BJ (cell line): ENCODE measurements at places on chromosomes 4 and X. TPM values are rescaled to one million over a fixed set of nuclear protein-coding genes. Genes with fewer than 3 reads are reported as not detected.
A peak's percentile ranks its signal among the peaks of the same experiment; 100 is the strongest.

GRCh38 chr4:36326476-36327029 lies 45.1 kb downstream of the DTHD1 start:
- DNase-seq: no peak

- DNase-seq: no peak
These were observed 234.8 kb upstream of the JADE1 start for GRCh38 chr4:128574706-128575105.

GRCh38 chr4:21543514-21543913 lies 405.1 kb downstream of the KCNIP4 start:
- no peak for DNase-seq

DNA sequence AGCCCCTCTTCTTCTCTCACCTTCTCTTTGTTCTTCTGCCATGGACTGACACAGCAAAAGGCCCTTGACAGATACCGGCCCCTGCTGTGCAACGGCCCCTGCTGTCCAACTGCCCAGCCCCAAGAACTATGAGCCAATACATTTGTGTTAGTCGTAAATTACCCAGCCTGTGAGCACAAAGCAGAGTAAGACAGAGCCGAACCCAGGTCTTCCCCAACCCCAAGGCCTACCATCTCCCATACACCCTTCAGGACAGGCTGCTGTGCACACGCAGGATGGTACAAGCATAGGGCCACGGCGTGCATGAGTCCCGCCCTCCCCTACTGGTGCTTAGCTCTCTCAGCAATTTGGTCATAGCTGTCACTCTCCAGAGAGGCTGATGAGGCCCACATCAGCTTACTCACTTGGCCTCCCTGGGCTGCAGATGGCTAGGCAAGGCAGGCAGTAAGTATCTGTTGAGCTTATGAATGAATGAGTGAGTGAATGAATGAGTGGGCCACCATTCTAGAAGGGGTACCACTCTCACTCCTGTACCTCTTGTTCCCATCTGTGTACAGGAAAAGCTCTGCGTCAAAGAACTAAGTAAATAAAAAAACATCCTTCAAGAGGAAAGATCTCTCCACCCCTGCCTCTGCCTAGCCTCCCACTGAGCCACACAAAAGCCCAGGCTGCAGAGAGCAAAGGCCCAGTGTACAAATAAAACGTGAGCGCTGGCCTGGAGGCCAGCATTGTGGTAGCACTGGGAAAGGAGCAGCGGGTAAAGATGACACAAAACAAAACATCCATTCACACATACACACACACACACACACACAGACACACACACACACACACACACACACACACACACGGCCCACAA lies 13.9 kb downstream of the WDR1 start:
- no peak for DNase-seq

GRCh38 chr4:1418494-1419285 lies 12.4 kb upstream of the NKX1-1 start:
- DNase-seq: no peak

The ARR3 gene
- not detected in 2 replicates for polyA plus RNA-seq

GRCh38 chr4:15336410-15337167 lies 91.2 kb upstream of the C1QTNF7 start:
- DNase-seq: peak; percentile 19

DNA sequence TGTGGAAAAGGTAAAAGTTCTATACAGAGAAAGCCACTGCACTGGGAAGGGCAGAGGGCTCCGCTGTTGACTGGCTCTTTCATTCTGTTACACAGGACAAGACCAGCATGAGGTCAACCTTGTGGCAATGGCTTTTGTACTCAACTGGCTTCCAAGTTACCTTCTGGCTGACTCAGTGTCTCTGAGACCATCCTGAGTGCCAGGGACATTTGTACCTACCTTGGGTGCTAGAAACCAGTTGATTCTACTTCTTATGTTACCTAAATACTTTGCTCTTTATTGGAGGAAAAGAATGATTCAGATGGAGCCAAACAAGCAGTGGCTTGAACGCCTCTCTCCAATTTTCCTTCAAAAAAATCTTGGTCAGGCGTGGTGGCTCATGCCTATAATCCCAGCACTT lies 123.2 kb downstream of the RBM47 start:
- DNase-seq: no peak

DNA sequence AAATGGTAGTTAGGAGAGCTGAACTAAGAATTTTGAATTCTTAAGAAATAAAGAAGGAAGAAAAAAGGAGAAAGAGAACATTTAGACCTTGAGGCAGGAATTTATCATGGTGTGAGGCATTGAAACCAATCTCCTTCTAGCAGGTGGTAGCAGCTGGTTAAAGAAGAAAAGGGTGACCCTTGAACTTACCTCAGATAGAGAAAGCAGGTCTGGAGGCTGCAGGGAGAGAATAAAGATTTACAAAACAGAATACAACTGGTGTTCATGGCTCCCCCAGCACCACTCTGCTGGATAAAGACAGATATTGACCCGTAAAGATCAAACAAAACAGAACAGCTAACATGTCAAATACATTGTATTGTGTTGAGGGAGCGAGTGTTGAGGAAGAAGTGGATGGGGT lies 56.0 kb downstream of the NCAPG start:
- no peak for DNase-seq
